ENCODE measurements at places on chromosomes 3 and 15. TPM values are rescaled to one million over a fixed set of nuclear protein-coding genes. Genes with fewer than 3 reads are reported as not detected.

CYP8B1 gene
- total RNA-seq, result not detected

CTXN2 gene
- total RNA-seq, result 1.00 TPM

ALDH1A2 gene
- 8.9 TPM for total RNA-seq

DNA sequence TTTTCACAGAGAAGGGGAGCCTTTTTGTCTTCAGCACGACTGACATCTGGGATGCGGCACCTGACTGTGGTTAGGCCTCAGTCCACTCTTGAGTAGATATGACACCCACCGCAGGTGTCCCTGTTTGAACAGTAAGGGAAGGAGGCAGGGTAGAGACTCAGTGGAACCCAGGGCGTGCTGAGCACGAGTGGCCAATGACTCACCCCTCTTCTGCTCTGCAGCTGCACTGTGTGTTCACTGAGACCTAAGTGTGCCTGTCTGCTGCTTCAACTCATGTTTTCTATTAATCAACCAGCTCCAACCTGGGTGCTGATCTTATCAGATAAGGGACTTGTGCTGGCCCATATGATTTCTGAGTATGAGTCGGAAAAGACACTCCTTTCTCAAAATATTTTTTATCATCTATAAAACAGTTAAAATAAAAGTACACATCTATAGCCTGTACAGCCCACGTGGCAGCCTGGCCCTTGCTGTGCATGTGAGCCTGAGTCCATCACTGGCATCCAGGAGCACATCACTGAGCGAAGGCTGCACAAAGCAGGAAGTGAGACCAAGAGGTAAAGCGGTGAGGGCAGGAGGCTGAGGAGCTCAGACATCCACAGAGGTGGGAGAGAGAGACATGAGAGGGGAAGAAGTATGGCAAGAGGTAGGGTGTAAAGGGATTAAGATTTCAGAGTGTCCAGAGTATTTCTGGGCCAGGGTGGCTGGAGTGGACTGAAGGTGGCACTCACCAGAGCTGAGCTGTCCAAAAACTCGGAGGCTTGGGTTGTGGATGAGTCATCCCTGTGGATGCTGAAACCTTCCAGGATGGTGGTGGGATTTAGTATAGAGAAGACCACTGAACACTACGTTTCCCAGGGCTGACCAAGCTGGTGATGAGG, 49.2 kb downstream of the SLC41A3 start:
- no peak for DNase-seq

- no peak for DNase-seq
Measured at GRCh38 chr15:93330912-93331544, 242.0 kb upstream of the RGMA start.
